ENCODE measurements at places on chromosomes 1 and 21. TPM values are rescaled to one million over a fixed set of nuclear protein-coding genes. Genes with fewer than 3 reads are reported as not detected.

GRCh38 chr1:93459126-93459525 lies 11.2 kb downstream of the FNBP1L start:
- no peak for DNase-seq

- DNase-seq: no peak
Measured at GRCh38 chr1:31580891-31581603, 4.7 kb downstream of the TINAGL1 start.

GRCh38 chr1:115113766-115114165 lies 24.5 kb upstream of the TSPAN2 start:
- no peak for DNase-seq

DNA sequence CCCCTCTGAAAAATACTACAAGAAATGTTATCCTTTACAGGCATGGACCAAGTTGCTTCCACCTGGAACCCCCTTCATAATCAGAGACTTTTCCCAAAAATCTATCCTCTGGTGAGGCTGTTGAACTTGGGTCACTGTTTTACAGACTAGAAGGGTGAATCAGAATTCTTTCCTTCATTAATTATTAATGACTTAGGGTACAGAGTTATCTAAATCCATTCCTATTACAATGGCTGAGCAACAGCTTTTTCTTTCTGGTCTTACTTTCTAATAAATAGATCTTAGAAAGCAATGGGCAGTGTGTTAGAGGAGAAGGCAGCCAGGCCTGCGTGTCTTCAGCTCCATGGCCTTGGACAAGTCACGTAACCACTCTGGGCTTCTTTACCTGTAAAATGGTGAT lies 284.2 kb downstream of the ZNF648 start:
- no peak for DNase-seq

Gene CFHR2
- not detected for total RNA-seq

DNA sequence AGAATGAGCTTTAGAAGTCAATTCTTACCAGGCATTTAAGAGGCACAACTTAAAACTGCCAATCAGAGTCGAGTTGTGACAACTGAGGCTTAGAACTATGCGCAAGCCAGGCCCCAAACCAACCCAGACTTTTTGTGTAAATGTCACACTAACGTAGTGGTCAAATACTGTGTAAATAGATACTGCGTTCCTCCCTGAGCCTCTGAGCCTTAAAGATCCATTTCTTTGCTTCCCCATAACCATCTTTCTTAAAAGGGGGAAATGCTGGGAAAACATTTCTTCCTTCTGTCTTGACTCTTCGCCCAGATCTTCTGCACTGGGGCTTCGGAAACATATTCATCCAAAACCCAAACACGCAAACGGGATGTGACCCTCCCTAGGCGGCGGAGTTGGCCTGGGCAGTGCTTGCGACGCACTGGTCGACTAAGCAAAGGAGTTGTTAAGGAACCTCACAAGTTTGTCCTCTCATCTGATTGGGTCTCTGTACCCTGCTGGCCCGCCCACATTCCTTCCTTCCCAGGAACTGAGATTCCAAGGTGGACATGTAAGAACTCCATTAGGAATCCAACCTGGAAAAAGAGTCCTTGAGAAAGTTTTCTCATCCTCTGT lies 2.6 kb downstream of the ADAMTS5 start:
- no peak for DNase-seq

Gene AMIGO1
- 1.2 TPM for total RNA-seq

GRCh38 chr21:37912616-37913015 lies 3.6 kb downstream of the KCNJ6 start:
- DNase-seq: no peak

DNA sequence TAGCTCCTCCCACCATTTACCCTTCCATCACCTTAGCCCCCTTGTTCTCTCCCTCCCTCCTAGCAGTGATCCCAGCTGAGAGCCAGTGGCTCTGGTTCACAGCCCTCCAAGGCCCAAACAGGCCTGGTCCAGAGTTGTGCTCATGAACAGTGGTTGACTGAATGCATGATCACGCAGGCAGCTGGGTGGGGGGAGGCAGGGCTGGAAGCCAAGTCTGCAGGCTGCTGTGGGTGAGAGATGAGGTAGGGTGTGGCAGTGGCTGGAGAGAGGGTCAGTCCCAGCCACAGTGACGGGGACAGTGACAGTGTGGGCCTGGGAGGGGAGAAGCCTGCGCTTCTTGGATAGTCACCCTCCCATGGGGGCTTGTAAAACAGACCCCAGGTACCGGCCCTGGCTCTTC lies 22.2 kb downstream of the EPHA8 start:
- no peak for DNase-seq

- no peak for DNase-seq
Measured at GRCh38 chr1:61175976-61176375, 93.6 kb downstream of the NFIA start.

Gene GREM2
- 44.0 TPM for total RNA-seq

GRCh38 chr1:46996659-46997281 lies 26.7 kb upstream of the CYP4X1 start:
- no peak for DNase-seq

Gene BNIPL
- total RNA-seq: 1.3 TPM

DNA sequence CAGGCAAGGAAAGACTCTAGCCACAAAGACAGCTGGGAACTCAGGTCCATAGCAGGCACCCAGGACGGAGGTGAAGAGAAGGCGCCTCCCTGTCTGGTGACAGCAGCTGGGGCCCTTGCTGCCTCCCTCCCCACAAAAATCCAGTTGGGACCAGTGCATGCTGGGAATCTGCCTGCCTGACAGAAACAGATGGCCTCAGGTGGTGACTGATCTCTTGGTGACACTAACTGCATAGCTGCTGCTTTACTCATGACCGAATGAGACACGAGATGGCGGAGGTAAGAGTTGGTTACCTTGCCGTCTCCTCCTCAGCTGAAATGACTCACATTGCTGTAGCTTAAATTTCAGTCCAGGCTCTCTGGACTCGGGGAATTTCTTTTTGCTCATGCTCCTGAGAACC lies 130.3 kb downstream of the FGGY start:
- DNase-seq: no peak

DNA sequence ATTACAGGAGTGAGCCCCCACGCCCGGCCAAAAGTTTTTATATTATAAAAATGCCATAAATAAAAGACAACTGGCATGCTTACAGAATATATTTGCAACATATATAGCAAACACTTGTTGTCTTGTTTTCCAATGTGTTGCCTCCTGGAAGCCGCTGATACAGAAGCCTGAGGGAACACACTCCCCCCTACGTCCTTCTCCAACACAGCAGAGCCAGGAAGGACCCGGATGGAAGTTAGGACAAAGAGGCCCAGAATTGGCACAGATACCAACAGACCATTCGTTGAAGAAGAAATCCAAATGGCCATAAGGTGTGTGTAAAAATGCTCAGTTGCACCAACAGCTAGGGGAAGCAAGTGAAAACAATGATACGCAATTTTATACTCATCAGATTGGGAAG lies 1.3 kb upstream of the PLA2G5 start:
- DNase-seq: no peak

GRCh38 chr1:64581135-64581842 lies 111.4 kb downstream of the CACHD1 start:
- no peak for DNase-seq

Gene GUCA2B
- not detected for total RNA-seq

DNA sequence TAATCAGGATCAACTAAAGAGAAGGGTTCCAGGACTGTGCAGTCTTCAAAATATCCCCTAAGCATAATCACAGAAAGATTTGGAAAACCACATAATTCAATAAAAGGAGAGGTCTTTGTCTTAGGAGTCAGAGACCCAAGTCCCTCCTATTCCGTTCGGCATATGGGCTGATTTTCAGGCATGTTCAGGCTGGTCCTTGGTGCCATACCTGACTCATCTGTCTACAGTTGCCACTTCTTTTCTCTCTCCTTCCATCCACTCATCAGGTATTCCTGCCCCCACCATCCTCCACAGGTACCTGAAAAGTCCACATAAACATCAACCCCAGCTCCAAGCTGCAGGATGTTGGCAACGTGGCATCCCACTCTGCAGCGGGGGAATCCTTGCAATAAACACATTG lies 29.7 kb upstream of the RPL11 start:
- DNase-seq: no peak

Gene F5
- not detected for total RNA-seq

- no peak for DNase-seq
Measured at GRCh38 chr1:66247415-66248208, 286.3 kb upstream of the SGIP1 start.

Gene CASQ2
- total RNA-seq: not detected

- no peak for DNase-seq
Measured at GRCh38 chr21:40881767-40882166, 34.8 kb upstream of the DSCAM start.

GRCh38 chr21:28391938-28392849 lies 600.5 kb downstream of the LTN1 start:
- no peak for DNase-seq

Gene CD160
- not detected for total RNA-seq

Gene AGMAT
- 4.0 TPM for total RNA-seq

DNA sequence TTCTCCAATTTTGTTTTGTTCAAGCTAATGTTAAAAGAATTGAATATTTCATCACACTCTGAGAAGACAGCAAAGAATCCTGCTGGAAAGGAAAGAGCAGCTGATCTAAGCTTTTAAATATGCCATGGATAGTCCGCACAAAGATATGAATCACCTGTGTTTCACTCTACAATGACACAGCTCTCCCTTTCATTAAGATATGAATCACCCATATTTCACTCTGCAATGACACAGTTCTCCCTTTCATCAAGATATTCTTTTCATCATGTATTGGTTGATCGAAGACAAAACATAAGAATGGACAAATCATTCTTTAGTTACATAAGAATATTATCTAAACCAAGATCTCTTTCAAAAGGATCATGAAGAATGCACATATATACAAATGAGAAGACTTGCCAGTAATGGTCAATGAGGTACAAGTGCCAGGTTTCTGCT lies 367.3 kb downstream of the SMYD3 start:
- DNase-seq: peak; percentile 83

GRCh38 chr1:6603915-6604558 lies 1.4 kb upstream of the KLHL21 start:
- no peak for DNase-seq

Gene KCNH1
- 0.15 TPM for total RNA-seq

Gene PRDM15
- total RNA-seq: 4.3 TPM

DNA sequence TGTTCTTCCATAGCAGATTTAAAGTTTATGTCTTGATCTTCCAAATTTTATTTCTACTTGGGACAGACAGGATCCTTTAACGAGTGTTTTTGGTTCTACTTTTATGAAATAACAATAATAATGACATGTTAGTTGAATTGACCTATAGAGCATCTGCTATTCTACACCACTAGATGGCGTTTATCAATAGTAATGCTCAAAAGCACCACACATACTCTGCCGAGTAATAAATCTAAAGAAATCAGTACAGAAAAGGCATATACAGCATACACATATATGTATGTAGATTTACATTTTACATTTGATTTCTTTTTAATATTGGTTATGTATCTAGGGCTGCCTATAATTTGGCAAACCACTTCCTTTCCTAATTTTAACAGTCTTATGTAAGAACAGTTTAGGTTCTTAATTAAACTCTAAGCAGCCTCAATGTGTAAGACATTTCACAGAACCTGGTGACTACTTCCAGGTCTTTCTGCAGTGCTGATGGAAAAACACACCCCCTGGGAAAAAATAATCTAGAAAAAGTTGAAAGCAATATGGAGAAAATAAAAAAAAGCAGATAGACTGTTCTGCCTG lies 5.9 kb upstream of the SIPA1L2 start:
- peak; percentile 61 for DNase-seq

All from NCI-H460 (cell line).